ENCODE measurements at places on chromosomes 4 and X.
A peak's percentile ranks its signal among the peaks of the same experiment; 100 is the strongest.

DNA sequence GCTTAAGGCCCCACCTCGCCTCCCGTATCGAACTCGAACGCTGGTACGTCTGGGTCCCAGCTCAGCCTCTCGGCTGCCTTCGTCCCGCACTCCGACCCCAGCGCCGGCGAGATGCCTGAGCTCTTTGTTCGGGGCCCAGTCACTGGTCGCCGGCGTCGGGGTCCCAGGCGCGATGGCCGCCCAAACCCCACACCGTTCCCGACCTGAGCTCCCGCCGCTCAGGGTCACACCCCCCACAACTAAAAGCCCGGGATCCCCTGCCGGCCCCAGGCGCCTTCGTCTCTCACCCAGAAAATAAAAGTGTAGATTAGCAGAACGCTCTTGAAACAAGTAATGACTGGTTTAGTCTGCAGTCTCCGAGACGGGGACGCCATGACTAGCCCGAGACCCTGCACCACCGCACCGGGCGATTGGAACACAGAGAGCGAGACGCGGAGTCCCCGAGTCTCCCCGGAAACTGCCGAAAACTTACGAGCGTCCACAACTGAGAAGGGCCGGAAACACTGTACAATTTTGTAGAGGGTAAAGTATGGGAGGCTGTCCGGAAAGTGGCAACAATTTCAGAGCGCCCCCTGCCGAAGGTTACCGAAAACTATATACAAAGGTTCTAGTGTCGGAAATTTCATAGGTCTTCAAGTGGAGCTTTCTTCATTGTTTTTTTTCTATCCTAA is at the start of gene TSPAN6:
TSPAN6 (minus strand) TSS at position 486 of the 671 bp plus-strand sequence; CDS start at position 374, 112 bp downstream.
- peak; percentile 66 for DNase-seq

GRCh38 chr4:124105212-124105611 is 607.3 kb downstream of the ANKRD50 start:
- DNase-seq: no peak

- no peak for DNase-seq
Observed at GRCh38 chr4:184030764-184031163, 125.7 kb downstream of the STOX2 start.

- DNase-seq: no peak
Observed at GRCh38 chr4:181677621-181678020, 565.6 kb upstream of the TENM3 start.

DNA sequence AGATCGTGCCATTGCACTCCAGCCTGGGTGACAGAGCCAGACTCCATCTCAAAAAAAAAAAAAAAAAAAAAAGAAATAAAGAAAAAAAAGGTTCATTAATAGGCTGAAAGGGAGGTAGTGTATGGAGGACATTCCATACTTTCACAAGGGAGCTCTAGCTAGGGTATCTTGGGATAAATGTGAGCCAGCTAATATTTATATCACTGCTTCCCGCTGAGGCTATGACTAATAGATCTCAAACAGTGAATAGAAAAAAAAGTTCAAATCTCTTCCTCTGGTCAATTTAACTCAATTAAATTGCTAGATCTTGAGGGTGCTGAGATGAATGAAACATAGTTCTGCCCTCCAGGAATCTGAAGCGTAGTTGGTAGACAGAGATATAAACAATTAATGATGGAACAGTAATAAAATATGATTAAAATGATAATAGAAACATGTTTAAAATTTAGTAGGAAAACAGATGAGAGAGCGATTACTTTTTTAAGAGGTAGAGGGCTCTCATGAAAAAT is 55.7 kb upstream of the SHISA3 start:
- no peak for DNase-seq

- DNase-seq: no peak
Observed at GRCh38 chr4:165556383-165556782, 177.6 kb downstream of the CPE start.

DNA sequence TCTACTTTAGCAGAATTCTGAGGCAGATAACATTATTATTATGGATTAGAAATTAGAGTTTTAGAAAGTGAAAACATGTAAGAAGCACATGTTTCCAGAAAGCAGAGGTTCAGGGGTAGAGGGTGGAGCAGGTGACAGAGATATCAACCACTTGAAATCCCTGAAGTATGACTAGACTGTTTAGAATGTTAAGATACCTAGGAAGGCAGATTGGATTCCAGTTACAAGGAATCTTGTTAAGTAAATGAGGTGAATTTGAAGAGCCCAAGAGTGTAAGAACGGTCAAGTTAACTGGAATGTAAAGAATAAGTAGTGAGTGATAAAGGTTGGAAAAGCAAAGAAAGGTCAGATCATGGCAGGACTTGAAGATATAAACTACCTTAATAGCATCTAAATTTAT is 37.6 kb downstream of the ARSJ start:
- no peak for DNase-seq

DNA sequence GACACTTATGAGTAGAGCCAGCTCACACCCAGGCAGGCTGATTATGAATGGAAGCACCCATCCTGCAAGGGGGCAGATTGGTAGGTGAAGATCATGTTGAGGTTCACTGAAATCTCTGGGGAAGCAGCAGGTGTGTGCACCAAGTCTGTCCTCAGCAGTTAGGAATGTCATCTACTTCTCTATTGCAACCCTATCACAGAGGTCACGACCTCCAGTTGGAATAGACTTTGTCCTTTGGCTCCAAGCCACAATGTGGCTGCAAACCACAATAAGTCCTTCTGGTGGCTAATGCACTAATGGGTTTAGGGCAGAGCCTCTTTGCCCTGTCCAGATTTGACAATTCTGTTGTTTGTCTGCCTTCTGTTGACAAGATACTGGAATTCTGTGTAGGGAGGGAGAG is 1056.7 kb downstream of the PCDH19 start:
- no peak for DNase-seq

DNA sequence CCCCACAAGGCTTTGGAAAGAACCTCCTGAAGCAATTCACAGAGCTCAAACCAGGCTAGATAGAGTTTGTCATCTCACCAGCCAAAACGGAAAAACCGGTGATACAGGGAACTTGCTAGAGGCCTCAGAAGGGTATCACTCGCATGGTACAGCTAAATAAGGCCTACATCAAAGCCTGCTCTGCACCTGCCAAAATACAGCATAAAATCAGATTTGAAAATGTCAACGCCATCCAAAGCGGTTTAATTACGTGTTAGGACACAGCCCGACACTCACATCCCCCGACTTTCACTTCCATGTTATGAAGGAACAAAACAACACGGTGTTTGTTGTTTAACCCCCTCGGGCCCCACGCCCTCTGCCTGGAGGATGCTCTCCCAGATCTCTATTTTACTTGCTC is 65.0 kb downstream of the MAPK10 start:
- DNase-seq: no peak

DNA sequence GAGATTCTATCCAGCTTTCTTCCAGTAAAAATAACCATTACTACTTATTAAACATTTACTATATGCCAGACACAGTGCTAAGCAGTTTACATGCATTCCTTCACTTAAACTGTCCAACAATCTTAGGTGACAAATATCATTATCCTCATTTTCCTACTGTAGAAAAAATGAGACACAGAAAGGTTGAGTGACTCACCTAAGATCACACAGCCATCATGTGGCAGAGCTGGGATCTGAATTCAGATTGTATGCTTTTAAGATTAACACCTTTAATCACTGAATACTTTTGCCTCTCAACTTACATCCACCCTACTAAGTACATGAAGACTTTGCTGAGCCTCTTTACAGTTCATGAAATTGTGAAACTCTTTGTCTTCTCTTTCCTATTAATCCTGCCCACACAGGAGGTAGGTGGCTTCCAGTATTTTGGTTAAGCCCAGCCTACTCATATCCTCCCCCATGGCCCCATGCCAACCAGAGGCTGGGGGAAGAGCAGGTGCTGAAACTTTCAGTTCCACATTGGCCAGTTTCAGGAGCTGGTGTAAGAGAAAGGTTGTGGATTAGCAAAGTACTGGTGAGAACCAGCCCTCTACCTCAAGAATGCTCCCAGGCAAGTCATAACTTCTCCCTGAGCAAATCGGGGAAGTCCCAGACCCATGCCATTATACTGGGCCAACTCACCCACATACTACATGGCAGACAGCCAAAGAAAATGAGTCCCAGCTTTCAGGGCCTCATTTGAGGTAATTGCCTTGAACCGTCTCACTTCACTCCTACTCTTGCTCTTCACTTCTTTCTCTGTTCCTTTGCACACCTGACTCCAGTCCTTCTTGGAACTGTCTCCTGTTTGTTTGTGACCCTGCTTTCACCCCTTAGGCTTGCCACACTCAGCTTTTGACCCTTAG is 211.1 kb downstream of the GUCY2F start:
- DNase-seq: no peak

GRCh38 chr4:152784490-152785350 is 5.0 kb downstream of the ARFIP1 start:
- DNase-seq: no peak

- no peak for DNase-seq
Observed at GRCh38 chr4:48367016-48367415, 25.7 kb downstream of the SLAIN2 start.

DNA sequence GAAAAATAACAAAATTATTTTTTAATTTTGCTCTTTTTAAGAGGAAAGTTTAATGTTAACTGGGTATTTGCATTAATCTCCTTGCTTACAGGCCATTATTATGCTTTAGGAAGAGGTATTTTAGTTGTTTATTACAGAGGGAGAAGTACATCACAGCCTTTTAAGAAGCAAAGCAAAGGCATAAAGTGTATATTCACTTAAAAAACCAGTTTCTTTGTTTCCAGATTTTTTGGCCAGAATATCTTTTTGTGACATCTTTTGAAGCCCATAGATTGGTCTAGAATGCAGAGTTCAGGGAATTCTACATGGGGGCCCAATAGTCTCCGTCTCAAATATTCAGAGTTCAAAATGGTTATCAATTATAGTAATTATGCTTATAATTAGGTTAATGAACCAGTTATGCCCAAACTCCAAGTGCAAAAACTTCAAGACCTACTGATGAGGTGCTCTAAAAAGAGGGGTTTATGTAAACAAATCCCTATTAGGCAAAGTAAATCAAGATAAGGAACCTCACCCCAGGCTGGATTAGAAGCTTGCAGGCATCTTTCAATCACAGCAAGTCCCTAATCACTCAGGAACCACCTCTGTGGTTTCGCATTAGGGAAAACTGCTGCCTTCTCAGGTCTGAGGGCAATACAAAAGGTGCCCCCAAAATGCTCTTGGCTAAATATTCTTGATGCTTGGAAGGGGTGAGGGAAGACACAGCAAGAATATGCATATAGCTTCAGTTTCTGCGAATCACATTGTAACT is 1.4 kb downstream of the CXXC4 start:
- no peak for DNase-seq

DNA sequence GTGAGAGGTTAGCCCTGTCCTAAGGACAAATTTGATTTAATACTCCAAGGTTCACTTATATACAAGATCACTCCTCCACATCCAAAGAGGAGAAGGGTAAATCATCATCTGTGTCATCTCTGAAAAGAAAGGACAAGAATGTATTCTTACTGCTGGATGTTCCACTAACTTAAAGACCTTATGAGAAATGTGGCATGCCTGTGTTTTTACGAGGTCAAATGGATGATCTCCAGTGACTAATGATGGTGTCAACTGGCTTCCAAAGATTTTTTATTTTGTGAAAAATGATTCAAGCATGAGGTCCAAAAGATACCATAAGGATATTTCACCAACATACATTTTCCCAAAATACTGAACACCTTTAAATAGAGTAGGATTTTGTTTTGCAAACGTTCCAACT is 143.4 kb downstream of the PTCHD1 start:
- DNase-seq: no peak

GRCh38 chr4:52822972-52823701 is 39.0 kb upstream of the RASL11B start:
- DNase-seq: no peak

DNA sequence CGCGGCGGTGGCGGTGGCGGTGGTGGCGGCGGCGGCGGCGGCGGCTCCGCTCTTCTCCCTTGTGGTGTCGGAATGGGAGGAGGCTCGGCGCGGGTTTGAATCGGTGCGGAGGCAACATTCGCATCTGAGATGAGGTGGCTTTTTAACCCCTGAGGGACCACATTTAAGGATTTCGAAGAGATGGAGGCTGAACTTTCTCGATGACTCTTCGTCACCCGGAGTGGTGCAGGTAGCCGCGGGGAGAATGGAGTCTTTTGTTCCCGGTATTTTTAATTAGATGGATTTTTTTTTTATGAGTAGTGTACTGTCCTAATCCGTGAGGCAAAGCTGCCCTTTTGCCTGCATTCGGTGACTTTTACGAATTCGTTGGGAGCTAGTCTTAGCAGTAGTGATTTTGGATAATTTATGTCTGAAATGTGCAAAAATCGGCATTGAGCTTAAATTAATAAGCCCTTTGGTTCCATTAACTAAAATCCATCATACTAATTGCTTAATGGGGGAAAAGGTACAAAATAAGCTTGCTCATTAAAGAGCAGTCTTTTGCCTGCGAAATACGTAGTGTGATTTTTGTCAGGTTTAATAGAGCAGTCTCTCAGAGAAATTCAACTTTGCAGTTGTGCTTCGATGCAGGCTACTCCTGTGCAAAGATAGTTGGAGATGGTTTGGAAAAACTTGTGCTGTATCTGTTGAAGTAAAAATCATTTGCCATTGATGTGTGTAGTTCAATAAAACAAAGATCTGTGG is 206.2 kb downstream of the TENM3 start:
- no peak for DNase-seq

GRCh38 chrX:43870011-43870410 is 12.2 kb downstream of the MAOB start:
- DNase-seq: no peak

DNA sequence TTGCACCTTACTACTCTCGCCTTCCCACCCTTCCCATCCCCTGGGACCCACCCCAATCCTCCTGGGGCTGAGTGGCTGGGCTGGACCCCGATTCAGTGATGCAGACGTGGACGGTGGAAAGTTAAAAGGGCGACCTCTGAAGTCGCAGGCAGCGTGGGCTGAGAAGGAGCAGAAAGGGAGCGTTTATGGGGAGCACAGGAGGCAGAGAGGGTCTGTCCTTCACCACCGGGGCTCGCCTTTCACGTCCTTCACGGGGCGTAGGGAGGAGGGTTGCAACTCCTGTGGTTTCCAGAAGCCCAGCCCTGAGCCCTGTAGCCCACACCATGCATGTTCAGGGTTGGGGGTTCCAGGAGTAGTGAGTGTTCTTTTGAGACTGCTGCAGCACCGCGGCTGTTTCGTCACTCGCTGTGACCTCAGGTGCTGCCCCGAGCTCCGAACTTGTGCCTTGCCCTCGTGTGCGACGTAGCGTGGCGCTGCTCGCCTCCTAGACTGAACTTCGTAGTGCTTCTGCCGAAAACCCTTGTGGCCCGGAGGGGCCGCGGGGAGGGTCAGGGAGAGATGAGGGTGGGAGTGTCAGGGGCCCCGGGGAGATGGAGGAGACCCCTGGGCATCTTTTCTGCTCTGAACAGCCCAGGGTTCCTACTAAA is 1.6 kb downstream of the NHS start:
- no peak for DNase-seq

GRCh38 chr4:185304944-185305690 is 90.6 kb downstream of the LRP2BP start:
- no peak for DNase-seq

DNA sequence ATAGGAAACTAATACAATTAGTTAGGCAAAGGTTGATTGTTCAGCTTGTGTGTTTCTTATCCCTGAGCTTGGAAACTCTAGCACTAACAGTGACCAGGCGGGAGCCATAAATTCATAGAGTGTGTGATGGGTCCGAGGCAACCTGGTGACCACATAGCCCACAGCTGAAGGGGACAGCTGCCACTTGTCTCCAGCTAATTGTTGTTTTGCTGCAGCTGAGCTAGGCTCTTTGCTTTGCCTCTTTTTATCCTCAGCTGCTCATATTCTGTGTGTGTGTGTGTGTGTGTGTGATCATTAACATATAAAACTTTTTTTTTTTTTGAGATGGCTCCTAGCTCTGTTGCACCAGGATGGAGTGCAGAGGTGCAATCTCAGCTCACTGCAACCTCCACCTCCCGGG is 53.2 kb downstream of the DOCK11 start:
- DNase-seq: no peak

- DNase-seq: no peak
Observed at GRCh38 chr4:146844761-146845160, 100.9 kb downstream of the TTC29 start.
